ENCODE measurements at places on chromosomes 6 and 20.

GRCh38 chr6:15288856-15289255 lies 43.0 kb downstream of the JARID2 start:
- no peak for DNase-seq

DNA sequence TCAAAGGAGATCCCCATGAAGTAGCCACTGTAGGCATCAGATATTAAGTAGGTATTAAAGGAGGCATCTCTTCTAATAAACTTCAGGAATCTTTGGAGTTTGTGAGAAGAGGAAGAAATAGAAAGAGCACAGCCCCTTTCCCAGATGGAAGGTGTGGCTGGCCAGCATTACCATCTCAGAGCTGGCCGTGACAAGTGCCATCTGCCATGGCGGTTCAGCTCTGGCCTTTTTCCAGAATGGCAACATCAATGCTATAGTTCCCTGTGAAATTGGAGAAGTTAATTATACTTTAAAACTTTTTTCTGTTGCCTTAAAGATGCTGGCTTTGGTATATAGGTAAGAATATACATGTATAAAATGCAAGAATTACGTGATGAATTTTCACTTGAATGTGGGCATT lies 51.9 kb upstream of the MCUR1 start:
- no peak for DNase-seq

GRCh38 chr6:168028181-168028580 lies 30.7 kb downstream of the KIF25 start:
- no peak for DNase-seq

DNA sequence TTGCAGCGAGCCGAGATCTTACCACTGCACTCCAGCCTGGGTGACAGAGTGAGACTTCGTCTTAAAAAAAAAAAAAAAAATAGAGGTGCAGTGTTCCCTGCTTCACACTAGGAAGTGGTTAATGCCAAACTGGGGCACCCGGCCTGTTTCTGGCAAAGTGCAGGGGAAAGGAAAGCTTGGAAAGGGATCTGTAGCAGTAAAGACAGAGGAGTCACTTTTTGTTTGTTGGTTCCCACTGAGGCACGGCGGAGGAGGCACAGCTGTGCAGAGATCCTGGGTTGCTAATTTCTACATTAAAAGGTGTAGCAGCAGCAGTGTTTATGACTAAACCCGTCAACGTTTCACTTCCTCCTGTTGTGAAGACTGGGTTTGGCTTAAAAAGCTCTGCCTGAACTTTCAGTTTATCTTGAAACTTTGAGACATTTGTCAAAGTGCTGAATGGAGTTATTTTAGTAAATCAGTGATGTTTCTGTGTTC lies 125.6 kb downstream of the CARMIL1 start:
- peak; percentile 71 for DNase-seq

- no peak for DNase-seq
Observed at GRCh38 chr6:158255275-158255988, 56.8 kb upstream of the TULP4 start.

DNA sequence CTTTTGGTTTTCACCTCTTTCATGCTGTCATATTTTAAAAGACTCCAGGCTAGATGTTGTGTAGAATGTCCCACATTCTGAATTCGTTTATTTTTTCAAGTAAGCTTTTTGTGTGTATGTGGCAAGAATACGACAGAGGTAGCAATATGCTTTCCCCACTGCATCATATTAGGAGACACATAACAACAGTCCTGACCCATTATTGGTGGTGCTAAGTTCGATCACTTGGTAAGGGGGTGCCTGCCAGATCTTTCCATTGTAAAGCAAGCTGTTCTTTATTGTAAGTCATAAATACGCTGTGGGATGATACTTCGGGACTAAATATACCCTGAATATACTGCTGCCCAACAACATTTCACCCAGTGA lies 588 bp upstream of the NCOA3 start:
- DNase-seq = no peak

DNA sequence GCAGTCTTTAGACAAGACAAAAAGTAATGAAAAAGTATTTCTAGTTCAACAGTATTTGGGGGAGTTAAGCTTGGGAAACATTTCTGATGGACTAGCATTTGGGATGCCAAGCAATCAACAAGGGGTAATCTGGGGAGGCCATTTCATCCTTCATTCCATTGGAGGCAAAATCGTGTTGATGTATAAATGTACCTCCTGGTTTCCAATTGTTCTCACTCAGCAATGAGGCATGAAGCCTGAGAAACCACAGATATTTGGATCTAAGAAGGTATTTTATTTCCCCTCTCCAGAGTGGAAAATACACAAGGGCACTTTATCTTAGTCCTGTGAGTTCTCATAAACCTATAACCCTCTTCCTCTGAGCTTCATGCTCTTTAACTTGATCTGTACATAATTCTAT lies 68.2 kb downstream of the TBX18 start:
- no peak for DNase-seq

- no peak for DNase-seq
Observed at GRCh38 chr6:10725716-10726115, 2.8 kb downstream of the TMEM14C start.

GRCh38 chr20:47484303-47484702 lies 17.4 kb upstream of the NCOA3 start:
- no peak for DNase-seq

GRCh38 chr6:44051515-44051914 lies 75.7 kb downstream of the MRPL14 start:
- DNase-seq = no peak

GRCh38 chr6:110532431-110532830 lies 56.0 kb upstream of the SLC22A16 start:
- DNase-seq = no peak

DNA sequence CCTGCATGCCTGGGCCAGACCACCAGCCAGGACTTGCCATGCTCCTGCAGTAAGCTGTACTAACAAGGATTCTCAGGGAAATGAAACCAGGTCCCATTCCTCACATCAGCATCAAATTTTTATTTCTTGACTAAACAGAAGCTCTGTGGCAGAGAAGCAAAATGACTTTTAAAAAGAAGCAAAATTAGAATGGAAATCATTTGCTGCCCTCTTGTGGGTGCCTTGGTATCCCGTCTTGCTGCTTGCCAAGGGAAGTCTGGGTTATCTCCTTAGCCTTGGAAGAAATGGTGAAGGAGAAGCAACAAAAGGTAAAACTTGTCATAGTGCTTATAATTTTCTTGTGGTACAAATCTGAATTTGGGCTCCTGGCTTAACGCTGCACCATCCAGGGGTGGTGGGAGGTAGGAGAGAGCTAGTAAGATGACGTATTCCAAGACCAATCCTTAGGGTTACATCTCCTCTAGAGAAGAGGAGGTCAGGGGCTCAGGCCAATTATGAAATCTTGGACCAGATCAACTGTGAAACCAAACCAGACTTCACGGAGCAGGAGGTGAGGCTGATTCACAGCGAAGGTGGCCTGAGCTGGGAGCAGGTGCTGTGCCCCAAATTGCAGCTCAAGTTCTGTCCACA lies 107.5 kb downstream of the FAXC start:
- DNase-seq = no peak

GRCh38 chr20:25160467-25160866 lies 35.0 kb upstream of the ENTPD6 start:
- DNase-seq = no peak

DNA sequence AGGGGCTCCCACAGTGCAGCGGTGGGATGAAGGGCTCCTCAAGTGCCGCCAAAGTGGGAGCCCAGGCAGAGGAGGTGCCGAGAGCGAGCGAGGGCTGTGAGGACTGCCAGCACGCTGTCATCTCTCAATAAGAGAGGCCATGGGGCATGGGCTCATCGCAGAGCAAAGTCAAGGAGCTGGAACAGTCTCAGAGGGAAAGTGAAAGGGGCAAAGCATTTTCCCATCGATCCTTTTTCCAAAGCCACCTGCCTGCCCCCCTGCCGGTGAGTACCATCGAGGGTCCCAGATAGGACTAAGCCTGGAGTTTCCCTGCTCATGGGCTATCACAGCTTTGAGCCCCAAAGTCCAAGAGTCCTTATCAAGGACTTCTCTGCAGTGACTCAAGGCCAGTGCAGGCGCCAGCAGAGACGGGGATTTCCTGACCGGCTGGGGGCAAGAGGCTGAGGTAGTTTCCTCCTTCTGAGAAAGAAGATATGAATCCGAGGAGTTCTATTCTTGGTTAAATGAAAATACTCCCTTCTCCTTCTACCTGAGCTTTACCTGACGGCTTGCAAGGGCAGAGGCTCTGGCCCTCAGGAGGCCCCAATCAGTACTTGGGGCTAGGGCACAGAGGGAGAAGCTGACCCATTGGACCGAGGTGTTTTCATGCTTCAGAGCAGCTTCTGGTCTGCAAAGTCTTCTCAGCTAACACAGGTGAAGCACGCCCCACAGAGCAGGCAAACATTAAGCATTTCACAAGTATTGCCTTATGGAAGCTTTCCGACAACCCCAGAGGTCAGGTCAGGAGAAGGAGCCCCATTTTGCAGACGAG lies 22.6 kb downstream of the ETV7 start:
- no peak for DNase-seq

GRCh38 chr6:105714846-105715245 lies 312.0 kb upstream of the PREP start:
- DNase-seq = no peak

DNA sequence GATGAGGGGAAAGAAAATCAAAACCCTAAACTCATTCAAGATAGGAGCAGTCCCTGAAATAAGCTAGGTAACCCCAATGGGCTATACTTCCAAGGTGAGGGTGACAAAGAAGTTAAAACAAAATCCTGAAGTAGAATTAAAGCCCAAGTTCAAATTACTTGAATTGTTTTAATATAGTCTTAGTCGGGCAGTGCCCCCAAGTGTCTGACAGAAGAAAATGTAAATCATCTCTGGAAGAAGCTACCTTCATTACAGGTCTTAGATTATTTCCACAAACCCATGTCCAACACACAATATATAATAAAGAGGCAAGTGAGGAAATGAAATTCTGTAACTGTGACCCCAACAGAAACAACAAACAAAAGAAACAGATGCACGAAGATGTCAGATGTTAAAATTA lies 36.8 kb upstream of the L3MBTL3 start:
- no peak for DNase-seq

DNA sequence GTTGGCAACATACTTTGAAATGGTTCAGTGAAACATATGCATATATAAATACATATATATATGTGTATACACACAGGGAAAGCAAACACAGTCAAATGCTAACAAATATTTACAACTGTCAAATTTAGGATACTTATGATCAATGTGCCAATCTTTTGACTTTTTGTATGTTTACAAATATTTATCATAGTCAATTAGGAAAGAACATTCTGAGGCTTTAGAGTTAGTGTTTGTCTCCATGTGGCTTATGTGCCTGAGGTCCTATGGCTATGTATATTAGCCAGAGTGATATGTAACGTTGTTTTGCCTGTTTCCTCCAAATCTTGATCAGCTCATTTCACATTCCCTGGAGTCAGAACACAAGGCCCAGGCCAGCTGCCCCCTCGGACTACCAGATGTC lies 126.5 kb upstream of the MAN1A1 start:
- no peak for DNase-seq

DNA sequence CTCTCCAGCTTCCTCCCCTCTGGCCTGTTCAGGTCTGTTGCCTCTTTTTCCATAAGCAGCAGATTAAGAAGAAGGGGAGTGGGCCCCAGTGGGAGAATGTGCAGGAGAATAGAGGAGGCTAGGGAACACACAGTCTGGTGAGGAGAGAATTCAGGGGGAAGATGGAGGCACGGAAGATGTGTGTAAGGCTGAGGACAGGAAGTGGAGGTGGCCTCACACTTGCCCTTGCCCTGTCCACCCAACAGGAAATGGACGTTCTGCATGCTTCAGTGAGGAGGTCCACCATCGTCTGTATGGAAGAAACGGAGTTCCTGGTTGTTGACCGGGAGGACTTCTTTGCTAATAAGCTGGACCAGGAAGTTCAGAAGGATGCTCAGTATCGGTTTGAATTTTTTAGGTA lies 16.0 kb downstream of the CNBD2 start:
- DNase-seq = no peak

DNA sequence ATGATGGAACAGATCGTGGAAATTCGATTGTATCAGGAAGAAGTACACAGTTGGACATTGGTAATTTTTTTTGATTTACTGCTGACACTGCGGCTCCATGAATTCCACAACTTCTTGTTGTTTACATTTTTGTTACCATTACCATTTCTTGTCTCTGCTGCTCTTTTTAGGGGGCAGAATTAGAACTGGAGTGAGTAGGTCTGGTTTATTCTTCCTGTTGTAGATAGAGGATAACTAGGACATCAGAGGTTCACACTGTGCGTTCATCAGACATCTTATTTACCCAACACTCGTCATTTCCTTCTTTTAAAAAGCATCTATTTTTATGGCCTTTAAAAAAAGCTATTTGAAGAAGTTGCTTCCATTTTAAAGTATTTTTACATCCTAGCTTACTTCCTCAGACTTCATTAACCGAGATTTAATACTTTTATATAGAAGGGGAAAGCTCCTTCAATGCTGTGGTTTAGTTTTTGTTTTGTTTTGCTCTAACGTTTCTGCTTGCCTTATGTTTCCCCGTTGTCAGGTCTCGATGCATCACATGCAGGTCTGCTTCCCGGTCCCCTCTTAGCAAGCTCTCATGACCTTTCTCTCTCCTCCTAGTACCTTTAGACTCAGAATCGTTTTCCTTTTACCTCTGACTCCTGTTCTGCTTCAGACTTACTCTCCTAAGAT lies 139.1 kb downstream of the ARID1B start:
- no peak for DNase-seq

DNA sequence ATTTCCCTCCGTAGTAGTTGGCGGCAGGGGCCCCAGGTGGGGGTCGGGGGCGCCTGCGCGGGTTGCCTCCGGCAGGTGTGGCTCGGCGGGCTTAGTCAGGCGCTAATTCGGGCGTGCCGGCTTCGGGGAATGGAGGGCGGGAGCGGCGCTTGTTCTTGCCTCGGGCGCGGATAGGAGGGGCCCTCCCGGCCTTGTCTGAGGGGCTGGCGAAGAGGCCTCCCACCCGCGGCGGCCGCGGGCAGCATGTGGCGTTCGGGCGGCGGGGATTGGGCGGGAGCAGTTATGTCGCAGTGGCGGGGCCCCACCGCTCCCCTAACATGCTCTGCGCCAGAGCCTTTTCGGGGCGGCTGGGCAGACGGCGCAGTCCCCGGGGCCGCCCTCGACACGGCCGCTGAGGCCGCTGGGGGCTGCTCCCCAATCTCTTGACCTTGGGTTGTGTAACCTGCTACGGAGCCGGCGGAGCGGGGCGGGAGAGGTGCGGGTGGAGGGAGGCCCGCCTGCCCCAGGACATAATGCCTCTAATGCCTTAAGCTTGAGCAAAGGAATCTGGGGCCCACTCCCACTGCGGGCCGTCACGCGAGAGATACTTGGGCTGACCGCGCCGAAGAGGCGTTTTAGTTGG lies 1.1 kb downstream of the AMD1 start:
- DNase-seq = peak; percentile 87

GRCh38 chr6:18241208-18242038 lies 22.9 kb downstream of the DEK start:
- DNase-seq = no peak

DNA sequence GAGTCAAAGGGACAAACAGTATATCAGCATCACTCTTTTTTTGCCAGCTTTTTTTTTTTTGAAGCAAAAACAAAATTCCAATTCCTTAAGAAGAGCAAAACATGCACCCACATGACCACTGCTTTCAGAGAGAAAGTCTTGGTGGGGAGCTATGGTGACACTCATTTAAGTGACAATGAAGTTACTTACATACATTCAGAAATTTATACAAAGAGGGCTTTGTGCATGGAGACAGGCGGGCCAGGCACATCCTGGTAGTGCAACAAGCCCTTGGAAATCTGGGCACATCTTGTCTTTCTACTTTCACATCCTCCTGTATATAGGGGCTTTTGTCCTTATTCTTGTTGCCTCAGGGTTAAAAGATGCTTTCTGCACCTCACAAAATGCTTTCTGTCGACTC lies 55.9 kb downstream of the IL22RA2 start:
- DNase-seq = no peak

- DNase-seq = no peak
Observed at GRCh38 chr6:334536-335510, 42.5 kb downstream of the DUSP22 start.

All from activated CD8-positive, alpha-beta memory T cell treated with anti-CD3 and anti-CD28 coated beads for 24 hours (primary cell).